Sigmoid colon (tissue), 7 donors: ENCODE measurements at places on chromosomes 7 and 10. TPM values are rescaled to one million over a fixed set of nuclear protein-coding genes. Genes with fewer than 3 reads are reported as not detected.

GRCh38 chr7:155032978-155033377 lies 30.1 kb upstream of the PAXIP1 start:
- DNase-seq = no peak

DNA sequence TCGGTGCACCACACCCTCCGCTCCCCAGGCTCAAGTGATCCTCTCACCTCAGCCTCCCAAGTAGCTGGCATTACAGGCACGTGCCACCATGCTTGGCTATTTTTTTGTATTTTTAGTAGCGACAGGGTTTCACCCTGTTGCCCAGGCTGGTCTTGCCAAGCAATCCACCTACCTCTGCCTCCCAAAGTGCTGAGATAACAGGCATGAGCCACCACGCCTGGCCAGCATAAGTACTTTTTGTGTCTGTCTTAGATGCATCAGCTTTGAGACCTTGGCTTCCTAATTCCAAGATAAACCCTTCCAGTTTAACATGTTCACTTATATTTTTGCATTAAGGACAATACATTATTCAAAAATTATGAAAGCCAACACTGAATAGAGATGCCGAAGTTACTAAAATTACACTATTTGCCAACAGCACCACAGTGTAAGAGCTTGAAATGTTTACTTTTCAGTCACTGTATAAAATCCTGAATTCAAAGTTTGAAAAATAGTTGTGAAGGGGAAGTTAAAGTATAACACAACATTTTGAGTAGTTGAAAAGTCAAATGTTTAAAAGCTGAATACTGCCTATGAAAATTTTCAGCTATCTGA lies 36.5 kb downstream of the ANKIB1 start:
- DNase-seq = no peak

DNA sequence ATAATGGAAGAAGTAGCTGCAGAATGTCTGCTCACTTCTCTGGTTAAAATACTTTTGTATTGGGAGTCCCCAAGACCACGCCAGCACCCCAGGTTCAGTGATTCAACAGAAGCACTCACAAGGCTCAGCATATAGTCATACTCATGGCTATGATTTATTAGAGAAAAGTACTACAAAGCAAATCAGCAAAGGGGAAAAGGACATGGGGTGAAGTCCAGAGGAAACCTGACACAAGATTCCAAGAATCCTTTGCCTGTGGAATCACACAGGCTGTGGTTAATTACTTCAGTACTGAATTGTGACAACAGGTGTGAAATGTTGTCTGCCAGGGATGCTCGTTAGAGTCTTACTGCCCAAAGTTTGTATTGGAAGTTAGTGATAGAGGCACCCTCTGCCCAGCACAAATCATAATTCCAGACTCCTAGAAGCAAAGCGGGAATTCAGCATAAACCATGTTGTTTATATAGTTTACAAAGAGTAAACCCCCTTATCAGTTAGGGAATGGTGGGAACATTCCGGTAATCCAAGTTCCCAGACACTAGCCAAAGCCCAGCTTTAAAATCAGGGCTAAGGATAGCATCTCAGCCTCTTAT lies 79.4 kb downstream of the HYCC1 start:
- DNase-seq = no peak

MAGI2 gene
- total RNA-seq = 26.9 TPM

FKBP6 gene
- not detected for total RNA-seq

PRRT4 gene
- 1.1 TPM for total RNA-seq

GRCh38 chr10:102399217-102400021 lies 3.9 kb downstream of the NFKB2 start:
- DNase-seq = peak; percentile 95

- no peak for DNase-seq
Measured at GRCh38 chr10:76840802-76841201, 796.8 kb downstream of the KCNMA1 start.
